Bronchial smooth muscle cell (primary cell): ENCODE measurements at places on chromosomes 4 and X. TPM values are rescaled to one million over a fixed set of nuclear protein-coding genes. Genes with fewer than 3 reads are reported as not detected.

The SPP1 gene
- 0.09 and 0.47 TPM in 2 replicates for total RNA-seq

The FSTL5 gene
- total RNA-seq = not detected in 2 replicates

The ARSJ gene
- 14.7 and 17.0 TPM in 2 replicates for total RNA-seq

The NAP1L3 gene
- 3.5 and 3.9 TPM in 2 replicates for total RNA-seq

The SETD7 gene
- total RNA-seq = 48.4 and 85.6 TPM in 2 replicates

The RAI2 gene
- 0.69 and 1.1 TPM in 2 replicates for total RNA-seq

The PRIMPOL gene
- total RNA-seq = 8.2 and 12.6 TPM in 2 replicates
